Activated CD4-positive, CD25-positive, alpha-beta regulatory T cell treated with anti-CD3 and anti-CD28 coated beads, Interleukin-2, amount 50 U/mL, for 16 hours (primary cell): ENCODE measurements at places on chromosomes 3 and 15.

- DNase-seq, result no peak
Observed at GRCh38 chr3:112017091-112017490, 17.4 kb upstream of the TMPRSS7 start.

GRCh38 chr3:141152801-141153678 lies 78.6 kb upstream of the PXYLP1 start:
- no peak for DNase-seq

GRCh38 chr3:134931045-134931785 lies 136.2 kb downstream of the EPHB1 start:
- DNase-seq, result no peak

GRCh38 chr3:45011756-45012508 lies 14.2 kb upstream of the CLEC3B start:
- no peak for DNase-seq

DNA sequence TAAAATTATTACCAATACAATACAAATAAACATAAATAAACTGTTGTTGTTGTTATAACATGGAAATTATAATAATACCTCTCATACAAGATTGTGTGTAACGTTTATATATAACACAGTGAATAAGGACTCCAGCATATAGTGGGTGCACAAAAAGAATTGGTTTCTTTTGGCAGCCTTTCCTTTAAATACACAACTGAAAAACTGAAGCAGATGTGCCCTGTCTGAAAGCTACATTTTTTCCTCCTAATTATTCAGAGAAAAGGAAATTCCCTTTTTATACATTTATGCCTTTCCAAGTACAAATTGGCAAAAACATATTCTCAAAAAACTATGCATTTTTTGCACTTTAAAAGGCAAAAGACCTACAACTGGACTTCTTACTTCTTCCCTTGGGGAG lies 928.9 kb upstream of the NR2F2 start:
- DNase-seq, result no peak

DNA sequence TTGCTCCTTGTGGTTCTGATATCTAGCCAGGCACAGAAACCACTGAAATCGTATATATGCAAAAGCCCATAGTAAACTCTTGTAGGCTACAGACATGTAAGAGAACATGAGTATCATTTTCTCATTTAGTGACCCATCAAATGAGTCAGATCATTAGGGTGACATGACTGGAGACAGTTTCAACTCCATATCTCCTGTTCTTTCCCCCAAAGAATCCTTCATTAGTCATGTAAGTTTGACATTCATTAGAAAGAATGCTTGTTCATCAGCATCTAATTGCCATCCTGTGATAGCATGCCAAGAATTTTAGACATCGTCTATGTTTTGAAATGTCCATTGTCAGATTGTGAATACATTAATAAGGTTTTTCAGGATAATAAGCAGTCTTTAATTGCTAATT lies 264.9 kb upstream of the TPM1 start:
- no peak for DNase-seq

DNA sequence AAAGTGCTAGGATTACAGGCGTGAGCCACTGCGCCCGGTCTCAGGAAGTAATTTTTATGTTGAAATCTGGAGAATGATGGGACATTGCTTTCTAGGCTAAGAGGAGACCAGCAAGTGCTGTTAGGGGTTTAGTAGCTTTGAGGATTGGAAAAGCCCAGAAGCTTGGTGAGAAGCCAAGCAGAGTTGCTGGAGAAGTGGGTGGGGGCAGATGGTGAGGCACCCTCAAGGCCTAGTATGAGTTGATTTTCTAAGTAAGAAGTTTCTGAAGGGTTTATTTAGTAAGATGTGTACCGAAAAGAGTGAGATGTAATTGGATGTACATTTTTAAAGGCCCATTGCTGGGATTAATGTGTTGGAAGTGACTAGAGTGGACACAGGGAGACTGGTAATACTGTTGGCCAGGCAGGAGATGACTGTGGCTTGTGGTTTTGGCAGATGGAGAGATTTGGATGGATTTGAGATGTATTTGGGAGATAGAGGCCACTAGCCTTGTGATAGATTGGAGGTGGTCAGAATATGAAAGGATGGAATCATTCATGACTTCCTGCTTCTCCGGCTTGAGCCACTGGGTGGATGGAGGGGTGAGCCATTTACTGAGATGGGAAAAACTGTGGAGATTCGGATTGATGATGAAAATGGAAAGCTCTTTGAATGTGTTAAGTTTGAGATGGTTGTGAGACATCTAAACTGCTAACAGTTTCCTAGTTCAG lies 2.3 kb downstream of the LRRC28 start:
- no peak for DNase-seq

GRCh38 chr3:119613201-119613600 lies 15.5 kb downstream of the PLA1A start:
- DNase-seq, result no peak

- DNase-seq, result no peak
Observed at GRCh38 chr15:95085056-95085455, 853.7 kb downstream of the MCTP2 start.

DNA sequence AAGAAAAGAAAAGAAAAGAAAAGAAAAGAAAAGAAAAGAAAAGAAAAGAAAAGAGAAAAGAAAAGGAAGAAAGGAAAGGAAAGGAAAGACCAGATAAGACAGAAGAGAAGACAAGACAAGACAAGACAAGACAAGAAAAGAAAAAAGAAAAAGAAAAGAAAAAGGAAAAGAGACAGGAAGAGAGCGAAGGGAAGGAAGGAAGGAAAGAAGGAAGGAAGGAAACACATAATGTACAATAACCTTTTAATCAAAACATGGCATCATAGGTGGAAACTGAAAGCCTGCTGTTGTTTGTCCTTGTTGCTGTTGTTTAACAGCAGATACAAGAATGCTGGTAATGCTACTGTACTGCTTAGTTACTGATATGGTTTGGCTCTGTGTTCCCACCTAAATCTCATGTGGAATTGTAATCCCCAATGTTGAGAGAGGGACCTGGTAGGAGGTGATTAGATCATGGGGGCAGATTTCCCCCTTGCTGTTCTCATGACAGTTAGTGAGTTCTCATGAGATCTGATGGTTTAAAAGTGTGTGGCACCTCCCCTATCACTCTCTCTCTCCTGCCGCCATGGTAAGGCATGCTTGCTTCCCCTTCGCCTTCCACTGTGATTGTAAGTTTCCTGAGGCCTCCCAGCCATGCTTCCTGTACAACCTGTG lies 67.3 kb downstream of the MCF2L2 start:
- DNase-seq, result no peak

DNA sequence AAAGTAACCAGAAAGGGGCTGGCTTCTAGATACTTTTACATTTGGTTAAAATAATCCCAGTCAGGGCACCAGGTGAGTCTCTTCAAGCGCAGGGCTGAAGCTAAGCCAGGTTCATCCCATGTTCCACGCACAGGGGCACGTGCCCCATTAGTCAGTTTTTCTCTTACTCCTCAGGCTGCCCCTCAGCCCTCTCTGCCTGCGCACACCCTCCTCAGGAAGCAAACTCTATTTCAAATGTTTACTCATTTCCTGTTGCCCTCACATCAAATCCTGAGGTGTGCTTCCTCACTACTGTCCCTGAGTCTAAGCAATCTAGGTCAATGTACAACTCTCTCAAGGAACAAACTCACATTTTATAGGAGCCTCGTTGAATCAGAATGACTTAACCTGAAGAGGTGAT lies 48.5 kb downstream of the THBS1 start:
- DNase-seq, result peak; percentile 10

GRCh38 chr15:77717333-77717990 lies 84.8 kb upstream of the LINGO1 start:
- DNase-seq, result no peak

DNA sequence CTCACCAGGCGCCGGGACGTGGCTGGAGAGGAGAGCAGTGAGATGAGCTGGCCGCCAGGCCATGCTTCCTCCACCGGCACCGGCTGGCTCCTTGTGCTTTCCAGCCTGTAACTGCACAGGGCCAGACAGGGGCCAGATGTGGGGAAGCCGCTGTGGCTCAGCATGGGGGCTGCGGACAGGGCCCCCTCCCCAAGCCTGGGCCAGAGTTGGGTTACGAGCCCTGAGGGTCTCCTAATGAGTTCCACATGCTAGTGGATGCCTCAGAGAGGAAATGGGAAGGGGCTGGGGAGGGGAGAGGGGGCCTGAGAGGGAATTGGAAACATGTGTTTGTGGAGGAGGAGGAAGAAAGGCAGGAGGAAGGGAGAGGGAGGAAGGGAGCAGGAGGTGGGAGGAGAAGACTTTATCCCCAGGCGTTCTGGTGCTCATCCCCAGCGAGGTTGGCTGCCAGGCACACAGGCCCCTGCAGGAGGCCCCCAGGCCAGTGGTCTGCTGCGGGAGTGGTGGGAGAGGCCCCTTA lies 11.7 kb upstream of the DUSP7 start:
- no peak for DNase-seq

- no peak for DNase-seq
Observed at GRCh38 chr3:58009026-58009748, 965 bp downstream of the FLNB start.
